CD8-positive, alpha-beta memory T cell (primary cell): ENCODE measurements at places on chromosomes 6 and 20.

DNA sequence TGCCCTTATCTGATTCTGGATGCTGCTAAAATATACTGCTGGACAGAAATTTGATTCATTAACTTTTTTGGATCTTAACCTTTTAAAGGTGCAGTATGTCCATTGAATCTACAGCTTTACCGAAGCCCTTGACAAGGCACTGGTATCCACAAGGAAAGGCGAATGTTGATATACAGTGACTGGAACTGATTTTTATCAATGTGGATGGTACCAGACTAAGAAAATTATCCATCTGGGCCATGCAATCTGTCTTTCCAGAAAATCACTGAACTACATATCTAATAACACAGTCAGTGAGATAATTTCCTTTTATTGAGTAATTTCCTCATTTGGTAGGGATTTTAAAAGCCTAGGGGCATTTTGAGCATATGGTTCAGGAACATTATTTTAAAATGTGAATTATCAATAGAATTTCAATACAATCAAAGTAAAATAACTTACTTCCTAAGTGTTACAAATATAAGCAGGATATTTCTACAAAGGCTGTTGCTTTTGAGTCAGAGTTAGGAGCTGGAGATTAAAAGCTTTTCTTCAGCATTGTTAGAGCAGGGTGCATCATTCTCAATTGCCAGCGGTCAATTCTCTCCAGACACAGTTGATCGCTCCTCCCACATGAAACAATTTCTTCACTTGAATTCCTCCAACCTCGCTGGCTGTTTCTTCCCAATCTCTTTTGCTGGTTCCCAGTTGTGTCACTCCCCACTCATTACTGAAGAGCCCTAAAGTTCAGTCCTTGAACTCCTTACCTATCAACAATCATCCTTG is 585.3 kb upstream of the FLRT3 start:
- no peak for DNase-seq

DNA sequence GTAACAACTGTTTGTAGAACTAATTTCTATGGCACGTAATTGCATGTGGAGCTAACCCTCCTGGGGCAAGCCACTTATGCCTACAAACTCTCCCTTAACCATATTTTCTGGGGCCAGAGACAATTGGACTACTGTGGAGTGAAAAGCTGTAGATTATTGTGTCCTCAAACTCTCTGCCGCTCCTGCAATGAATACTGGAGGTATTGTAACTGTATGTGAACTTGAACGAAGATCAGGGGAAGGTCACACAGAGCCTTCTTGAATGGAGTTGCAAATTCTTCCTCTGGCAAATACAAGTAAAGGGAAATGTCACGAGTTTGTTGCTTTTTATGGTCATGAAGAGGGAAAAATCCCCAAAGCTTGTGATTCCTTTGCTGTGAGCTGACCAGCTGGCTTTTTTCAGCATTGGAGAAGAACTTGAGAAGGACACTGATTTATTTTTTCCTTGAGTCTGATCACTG is 18.2 kb downstream of the AKAP12 start:
- DNase-seq, result no peak

GRCh38 chr6:37502703-37503291 is 3.1 kb upstream of the CCDC167 start:
- peak; percentile 92 for DNase-seq

DNA sequence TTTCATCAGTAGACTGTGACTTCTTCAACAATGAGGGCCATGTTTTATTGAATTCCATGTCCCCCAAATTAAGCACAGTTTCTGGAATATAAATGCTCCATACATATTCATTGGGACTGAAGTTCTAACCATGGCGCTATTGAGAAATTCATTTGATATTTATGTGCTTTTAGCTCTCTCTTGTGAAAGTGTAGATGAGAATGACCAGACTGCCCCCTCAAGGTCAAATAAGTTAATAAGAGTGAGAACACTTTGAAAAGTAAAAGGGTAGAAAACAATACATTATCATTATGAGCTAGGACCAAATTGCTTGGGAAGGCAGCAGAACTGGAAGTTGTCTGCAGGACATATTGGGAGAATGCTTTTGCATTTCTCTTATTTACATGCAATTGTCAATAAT is 597.9 kb downstream of the EPM2A start:
- no peak for DNase-seq

DNA sequence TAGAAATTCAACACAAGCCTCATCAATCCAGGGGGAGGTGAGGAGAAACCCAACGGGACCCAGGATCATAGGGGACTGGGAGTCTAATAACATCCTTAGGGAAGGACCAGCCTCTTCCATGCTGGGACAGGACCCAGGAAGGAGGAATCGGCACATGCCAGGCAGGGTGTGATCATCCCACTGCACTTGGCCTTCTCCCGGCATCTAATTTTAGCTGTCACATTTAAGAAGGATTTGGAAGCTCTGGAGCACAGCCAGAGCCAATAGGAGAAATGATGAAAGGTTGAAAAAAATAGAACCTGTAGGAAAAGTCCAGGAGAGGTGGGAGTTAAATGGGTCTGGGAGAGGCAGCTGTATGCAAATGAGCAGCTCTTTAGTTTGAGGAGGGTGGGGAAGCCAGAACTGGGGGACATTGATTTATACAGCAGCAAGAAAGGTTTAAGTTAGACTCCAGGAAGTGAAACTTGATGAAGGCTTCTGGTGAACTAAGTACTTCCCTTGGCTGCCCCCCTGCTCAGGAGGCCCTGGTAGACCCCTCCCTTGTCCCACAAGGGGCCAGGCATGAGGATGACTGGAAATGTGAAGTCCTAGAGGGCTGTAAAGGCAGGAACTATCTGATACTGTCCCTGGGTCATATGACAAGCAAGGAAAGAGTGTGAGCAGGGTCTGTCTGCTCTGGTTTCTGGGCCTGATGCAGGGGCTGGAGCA is 260.3 kb downstream of the LRFN2 start:
- DNase-seq, result no peak

DNA sequence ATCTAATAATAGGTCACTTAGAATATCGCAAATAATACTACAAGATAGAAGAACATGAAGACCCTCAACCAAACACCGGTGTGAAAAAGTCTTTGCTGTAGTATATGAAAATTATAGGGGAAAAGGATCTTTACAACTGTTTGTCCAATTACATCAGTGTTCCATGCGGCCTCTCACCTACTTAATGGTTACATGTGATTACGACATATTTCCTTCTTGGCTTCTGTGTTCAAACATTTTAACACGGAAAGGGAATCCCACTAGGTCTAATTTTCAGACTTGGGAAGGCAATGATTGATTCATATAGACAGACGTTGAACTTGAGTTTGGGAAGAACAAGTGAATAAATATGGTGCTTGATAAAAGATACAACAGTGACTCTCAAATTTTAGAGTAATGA is 273.4 kb downstream of the KIF16B start:
- no peak for DNase-seq

- DNase-seq, result no peak
These were observed 5.7 kb downstream of the LMBRD1 start for GRCh38 chr6:69791065-69791471.

DNA sequence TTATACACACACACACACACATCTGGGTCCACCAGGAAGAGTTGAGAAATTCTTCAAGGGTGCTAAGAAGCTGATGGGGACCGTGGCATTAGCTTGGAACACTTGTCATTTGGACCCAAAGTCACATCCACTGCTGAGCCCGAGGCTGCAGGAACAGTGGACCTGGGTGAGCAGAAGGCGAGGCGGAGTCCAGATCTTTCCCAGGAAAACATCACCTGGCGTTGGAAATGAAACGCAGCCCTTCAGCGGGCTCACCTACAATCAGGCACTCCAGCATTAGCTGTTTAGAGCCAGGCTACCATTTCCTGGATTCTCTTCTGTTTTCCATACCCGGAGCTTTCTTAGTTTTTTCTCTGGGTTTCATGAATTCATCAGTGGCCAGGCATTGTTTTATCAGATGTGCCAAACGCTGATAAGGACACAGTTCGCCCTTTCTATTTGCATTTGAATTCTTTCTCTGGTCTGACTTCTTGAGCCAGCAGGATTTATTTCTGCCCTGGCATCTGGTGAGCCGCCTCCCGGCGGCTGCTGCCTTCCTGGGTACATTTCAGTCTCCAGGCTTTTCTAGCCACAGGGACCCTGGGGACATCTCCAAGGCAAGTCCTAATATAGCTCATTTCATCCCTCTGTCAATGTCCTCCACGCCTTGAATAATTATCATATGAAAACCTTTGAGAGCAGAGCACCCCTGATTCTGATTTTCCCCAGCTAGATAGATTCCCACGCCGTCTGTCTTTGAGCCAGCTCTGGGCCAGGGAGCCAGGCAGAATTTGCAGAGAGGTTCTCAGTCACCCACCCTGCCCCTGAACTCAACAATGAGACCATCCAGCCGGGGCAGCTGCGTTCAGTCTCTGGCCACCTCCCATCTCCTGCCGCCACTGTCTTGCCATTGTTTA is 170.9 kb downstream of the TTLL2 start:
- no peak for DNase-seq

DNA sequence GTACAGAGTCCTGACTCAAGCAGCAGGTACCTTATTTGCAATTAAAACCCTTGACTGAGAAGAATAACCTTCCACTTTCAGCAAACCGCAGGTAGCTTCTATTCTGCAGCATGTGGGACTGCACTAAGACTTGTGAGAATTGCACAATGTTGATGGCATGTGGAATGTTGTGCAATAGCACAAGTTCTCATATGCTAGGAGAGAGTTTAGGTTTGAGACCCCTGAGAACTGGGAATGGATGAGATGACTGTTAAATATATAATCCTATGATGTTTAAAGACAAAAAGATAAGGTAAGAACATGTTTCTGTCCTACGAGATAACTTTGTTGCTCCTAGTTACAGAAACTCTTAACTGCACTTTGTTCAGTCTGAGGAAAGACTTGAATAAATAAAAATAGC is 194.6 kb downstream of the OTOR start:
- DNase-seq, result no peak

GRCh38 chr6:26388014-26388413 is 5.1 kb downstream of the BTN2A2 start:
- no peak for DNase-seq

DNA sequence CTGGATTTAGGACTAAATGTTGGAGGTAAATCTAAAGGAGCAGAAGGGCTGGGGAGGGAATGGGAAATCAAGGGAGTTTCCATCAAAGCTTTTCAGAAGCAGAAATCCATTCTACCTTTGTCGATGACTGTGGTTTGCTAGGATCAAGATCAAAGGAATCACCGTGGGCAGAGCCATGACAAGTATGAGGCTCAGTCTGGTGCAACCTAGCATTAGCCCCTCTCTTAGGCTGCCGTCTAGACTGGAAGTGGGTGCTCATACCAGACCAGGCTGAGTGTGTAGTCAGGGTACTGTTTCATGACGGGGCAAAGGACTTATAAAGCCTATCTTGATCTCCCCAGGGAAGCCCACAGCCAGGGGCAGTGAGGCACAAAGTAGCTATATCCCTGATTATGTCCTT is 120.5 kb downstream of the BMP2 start:
- no peak for DNase-seq

DNA sequence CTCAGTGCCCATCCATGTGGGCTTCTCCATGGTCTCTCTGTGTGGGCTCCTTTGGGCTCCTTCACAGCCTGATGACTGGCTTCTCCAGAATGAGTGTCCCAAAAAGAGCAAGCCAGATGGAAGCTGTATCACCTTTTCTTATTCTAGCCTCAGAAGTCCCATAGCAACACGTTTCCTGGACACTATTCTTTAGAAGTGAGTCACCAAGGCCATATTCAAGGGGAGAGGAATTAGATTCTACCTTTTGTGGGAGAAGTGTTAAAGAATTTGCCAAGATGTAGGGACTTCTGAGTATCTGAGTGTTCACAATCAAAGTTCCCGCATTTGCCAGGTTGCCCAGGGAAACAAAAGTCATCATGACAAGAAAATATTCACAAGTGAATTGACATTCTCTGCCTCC is 20.7 kb upstream of the TBC1D22B start:
- DNase-seq, result no peak

DNA sequence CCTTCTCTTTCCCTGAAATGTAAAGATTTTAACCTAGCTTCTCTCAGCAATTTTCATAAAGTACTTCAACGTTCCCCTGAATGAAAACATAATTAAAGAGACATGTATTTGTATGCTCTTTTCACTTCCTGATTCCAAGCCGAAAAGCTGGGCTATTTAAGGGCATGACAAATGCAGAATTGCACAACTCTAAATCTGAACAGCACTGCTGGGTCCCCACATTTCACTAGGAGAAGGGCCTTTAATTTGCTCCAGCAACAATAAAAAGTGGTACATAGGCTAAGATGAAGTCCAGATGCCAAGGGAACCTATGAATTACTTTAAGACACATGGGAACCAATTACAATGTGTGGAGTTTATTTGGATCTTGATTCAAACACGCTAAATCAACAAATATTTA is 42.0 kb downstream of the IRAK1BP1 start:
- DNase-seq, result no peak

- DNase-seq, result no peak
These were observed 69.4 kb upstream of the MYLIP start for GRCh38 chr6:16059496-16059895.

- no peak for DNase-seq
These were observed 184.4 kb downstream of the GJA10 start for GRCh38 chr6:90078513-90079289.

- no peak for DNase-seq
These were observed 109.7 kb downstream of the RCAN2 start for GRCh38 chr6:46381579-46381978.

DNA sequence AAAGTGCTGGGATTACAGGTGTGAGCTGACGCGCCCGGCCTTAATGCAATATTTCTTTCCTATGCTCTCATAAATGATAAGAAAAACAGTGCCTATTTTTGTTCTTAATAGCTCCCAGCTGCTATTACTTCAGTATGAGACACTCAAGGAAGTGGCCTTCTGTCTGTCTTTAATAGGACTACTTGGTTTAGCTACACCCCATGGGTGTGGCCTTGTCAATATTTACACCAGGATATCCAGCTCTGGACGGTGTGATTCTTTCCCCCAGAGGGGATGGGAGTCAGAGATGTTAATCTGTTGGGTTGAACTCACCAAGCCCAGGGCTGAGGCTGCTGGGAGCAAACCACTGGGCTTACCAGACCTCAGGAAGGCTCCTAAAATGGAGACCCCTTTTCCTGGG is 134.2 kb downstream of the CEP57L1 start:
- DNase-seq, result no peak

DNA sequence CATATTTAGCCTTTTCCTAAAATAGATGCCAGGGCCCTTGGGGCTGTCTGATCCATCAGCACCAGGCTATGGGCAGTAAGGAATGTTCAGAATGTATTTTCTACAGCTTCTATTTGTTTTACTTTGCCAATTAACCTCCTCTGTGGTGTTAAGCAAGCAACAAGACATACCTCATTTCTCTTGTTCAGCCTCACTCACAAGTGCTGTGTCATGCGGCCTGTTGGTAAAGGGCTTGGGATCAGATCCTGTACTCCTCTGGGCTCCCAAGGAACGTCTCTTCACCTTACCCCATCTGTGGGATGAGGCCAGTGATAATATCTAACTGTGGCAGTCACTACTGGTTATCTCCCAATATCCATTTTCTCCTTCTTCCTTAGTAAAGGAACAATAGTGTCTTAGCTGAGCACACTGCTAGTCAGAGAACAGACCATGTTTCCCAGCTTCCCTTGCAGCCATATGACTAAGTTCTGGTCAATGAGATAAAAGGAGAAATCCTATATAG is 7.0 kb upstream of the DSTN start:
- DNase-seq, result no peak

- DNase-seq, result no peak
These were observed 58.4 kb upstream of the IER3 start for GRCh38 chr6:30802731-30803130.

GRCh38 chr6:168041928-168042327 is 37.1 kb downstream of the FRMD1 start:
- no peak for DNase-seq
